ENCODE measurements at places on chromosomes 13 and 19.

- DNase-seq: no peak
These were observed 3.9 kb upstream of the CELF5 start for GRCh38 chr19:3220576-3220975.

- no peak for DNase-seq
These were observed 56.5 kb upstream of the ZNRF4 start for GRCh38 chr19:5398693-5399057.

- no peak for DNase-seq
These were observed 3.6 kb upstream of the GPC6 start for GRCh38 chr13:93222976-93223375.

DNA sequence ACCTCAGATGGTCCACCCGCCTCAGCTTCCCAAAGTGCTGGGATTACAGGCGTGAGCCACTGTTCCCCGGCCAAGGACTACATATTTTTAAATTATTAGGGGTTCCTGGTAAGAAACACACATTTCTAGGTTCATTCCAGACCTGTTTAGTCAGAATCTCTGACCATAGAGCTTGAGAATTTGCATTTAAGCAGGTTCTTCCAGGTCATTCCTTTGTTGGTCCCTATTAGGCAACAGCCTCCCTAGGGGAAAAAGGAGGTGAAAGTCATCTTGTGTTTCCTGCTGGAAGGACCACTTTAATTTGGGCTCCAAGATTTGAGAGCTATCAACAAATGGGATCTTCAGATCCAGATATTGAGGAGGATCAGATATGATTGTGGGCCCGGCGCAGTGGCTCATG is 16.3 kb downstream of the S1PR2 start:
- no peak for DNase-seq

DNA sequence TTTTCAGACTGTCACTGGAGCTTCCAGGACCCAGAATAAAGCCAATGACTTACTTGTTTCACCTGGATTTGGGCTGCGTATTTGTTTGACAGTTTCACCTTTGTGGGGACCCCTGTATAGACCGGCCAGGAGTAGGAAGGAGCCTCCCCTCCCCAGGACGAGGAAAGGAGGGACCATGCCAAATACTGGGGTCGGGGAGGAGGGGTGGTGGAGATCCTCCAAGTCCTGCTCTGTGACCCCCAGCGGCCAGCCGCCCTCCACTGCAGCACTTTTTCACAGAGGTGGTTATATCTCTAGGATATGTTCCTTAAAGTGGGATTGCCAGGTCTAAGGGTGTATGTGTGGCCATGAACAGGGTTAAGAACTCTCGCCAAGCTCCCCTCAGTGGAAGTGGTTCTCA is 25.7 kb upstream of the ZNF492 start:
- DNase-seq: peak; percentile 58

DNA sequence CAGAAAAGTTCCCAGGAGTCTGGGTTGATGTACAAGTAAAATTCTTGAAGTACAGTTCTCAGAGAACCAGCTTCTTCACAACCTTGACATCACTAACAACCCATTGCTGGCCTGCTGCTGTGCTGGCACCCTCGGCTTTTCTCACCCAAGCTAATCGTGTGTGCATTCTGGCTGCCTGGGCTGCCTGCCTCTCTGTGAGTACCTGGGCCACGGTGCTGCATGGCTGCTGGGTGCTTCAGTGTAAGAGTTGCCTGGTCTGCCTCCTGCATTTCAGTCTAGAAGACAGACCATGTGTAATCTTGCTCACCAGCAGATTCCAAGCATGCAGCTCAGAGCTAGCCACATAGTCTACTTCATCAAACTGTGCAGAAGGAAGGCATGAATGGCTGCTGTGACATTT is 50.5 kb upstream of the MEDAG start:
- no peak for DNase-seq

- DNase-seq: peak; percentile 81
These were observed 18.3 kb downstream of the NMRK2 start for GRCh38 chr19:3950871-3951861.

- no peak for DNase-seq
These were observed 172.5 kb downstream of the DLEU7 start for GRCh38 chr13:50670847-50671496.

- DNase-seq: no peak
These were observed 430.3 kb downstream of the EFNB2 start for GRCh38 chr13:106105153-106105552.

DNA sequence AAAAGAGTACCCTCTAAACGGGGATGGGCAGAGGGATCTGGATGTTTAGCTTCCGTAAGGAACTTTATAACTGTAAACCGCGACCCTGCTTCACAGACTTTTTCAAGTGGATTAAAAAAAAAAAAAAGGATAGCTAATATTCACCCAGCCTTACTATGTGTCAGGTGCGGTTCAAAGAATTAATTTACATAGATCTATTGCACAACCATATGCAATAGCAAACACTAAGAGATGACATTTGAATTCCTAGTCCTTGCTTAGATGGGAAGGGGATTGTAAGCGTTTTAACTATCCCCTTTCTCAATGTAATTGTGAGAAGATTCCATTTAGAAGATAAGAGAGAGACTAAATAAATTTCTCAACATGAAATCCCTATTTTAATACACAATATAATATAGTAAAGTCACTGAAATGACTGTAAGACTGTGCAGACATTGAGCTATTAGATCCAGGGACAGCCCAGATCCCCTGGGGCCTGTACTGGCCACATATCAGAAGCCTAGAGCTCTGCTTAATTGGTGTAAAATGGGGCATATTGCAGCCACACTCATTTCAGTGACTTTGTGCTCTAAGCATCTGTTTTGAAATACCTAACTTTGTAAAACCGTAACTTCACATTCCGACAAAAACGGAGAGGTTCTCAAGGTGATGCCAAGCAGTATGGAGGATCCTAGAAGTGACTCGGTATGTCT is 13.6 kb downstream of the LATS2 start:
- no peak for DNase-seq

- DNase-seq: no peak
These were observed 131.3 kb upstream of the POSTN start for GRCh38 chr13:37729876-37730275.

DNA sequence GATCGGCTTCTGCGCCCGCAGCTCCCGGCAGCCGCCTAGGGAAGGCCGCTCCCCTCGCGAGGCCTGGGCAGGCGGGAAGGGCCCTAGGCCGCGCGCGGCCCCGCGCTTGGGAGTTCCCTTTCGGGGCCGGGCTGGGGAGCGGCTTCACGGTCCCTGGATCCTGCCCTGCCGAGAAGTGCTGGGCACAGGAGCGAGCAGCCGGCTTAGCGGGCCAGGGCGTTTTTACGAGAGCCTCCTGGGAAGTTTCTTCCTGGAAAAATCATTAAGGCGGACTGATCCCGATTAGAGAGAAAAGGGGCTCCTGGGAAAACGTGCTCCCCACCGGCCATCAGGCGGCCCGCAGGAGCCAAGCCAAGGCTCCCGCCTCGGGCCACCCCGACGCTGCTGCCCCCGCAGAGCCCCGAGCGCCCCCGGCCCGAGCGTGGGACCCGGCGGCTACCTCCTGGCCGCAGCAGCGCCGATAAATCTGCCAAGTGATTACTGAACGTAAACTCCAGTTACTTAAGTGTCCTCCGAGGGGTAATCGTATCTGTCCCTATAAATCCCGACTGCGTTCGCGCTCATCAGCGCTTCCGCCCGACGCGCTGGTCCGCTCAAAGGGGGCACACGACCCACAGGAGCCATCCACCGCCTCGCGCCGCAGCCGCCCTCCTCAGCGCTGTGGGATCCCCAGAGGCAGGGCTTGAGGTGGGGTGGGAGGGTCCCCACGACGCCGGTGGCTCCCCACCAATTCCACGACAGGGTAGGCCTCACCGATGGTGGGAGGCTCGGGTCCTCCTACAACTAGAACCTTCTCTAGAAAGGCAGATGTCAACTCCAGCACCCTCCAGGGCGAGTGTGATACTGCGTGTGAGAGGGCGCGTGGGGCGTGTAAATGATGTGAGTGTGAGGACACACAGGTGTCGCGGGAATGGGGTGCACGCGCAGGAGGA is 2.8 kb downstream of the ZIC5 start:
- no peak for DNase-seq
